Stimulated activated CD4-positive, alpha-beta T cell treated with anti-CD3 and anti-CD28 coated beads, Interleukin-1b, Interleukin-23, amount 100 ng/mL, for 1 hour (primary cell): ENCODE measurements at places on chromosomes 11 and 22.

- no peak for DNase-seq
These were observed 6.2 kb downstream of the AMOTL1 start for GRCh38 chr11:94774345-94774744.

DNA sequence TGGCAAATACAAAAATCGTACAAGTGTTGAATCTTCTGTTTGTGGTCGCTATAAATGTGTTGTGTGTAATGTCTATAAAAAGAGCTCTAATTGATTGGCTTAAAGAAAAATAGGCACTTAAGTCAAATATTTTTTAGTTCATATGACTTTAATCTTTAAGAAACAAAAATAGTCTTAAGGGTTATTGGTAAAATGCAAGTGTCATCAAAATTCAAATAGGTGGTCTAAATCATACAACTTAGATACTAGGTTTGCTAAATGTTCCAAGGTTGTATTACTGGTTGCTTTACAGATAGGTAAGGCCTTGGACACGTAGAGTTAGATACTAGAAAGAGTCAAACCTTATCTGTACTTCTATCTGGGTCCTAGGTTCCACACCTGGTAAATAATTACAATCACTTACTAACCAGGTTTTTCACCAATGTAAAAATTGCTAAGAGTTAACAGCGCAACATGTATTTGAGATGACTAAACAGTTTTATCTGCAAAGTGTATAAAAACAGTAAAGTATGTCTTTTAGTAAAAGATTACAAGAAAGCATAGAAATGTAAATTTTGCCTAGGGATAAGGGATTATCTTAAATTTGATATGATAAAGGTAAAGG lies 91.1 kb upstream of the GNAZ start:
- no peak for DNase-seq

GRCh38 chr22:24460418-24461089 lies 33.2 kb downstream of the ADORA2A start:
- DNase-seq = no peak

GRCh38 chr11:102197670-102198139 lies 87.5 kb downstream of the YAP1 start:
- DNase-seq = no peak

GRCh38 chr11:36002196-36002595 lies 58.3 kb downstream of the LDLRAD3 start:
- no peak for DNase-seq

- no peak for DNase-seq
These were observed 70.4 kb downstream of the FBXO7 start for GRCh38 chr22:32544953-32545558.

DNA sequence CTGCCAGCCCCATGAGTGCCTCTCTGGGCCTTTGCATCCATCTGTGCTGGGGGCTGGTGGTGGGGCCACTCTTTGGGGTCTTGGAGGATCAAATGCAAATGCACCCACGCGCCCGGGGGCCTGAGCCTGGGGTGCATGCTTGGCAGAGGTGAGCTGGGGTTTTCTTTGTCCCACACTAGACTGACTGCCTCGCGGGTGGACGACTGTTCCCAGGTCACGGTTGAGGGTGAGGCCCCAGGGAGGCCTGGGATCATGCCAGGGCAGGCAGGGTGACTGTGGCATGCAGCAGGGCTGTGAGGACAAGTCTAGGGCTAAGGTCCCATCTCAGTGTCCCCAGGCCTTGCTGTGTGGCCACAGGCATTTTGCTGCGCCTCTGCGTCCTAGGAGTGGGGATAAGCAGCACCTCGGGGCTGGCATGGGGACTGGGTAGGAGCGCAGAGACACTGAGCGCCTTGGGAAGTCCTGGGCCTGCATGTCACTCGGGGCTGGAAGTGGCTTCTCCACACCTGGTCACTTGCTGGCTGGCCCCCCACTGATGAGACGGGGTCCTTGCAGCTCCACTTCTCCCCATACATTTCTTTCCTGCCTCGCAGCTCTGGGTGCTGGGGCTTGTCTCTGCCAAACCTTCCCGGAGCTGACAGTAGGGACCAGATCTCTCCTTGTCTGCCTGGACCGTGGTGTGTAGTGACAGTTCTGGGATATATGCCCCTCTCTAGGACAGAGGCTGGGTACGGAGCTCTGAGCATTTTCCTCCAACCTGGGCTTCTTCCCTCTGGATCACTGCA lies 133.1 kb downstream of the CTTN start:
- DNase-seq = no peak

DNA sequence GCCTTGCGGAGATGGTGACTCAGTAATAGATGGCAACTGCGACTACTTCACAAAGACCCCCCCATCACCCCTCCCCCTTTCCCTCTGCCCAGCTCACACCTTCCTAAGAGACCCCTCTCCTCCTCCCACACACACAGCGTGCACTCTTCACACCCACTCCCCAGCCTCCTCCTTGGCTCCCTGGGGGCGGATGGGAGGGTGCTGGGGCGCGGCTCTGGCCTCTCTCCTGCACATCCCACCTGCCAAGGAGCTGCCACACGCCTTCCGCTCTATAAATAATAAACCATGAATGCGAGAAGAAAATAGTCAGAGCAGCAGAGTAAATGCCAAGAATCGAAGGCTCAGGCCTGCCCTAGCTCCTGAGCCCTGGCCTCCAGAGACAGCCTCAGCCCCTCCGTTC lies 4.5 kb downstream of the P2RX3 start:
- DNase-seq = no peak

GRCh38 chr22:38103641-38104040 lies 6.8 kb downstream of the BAIAP2L2 start:
- no peak for DNase-seq
